Upper lobe of left lung (tissue), 6 donors: ENCODE measurements at places on chromosomes 7 and 10. TPM values are rescaled to one million over a fixed set of nuclear protein-coding genes. Genes with fewer than 3 reads are reported as not detected.

Gene C7orf57
- 11.4 TPM for total RNA-seq

DNA sequence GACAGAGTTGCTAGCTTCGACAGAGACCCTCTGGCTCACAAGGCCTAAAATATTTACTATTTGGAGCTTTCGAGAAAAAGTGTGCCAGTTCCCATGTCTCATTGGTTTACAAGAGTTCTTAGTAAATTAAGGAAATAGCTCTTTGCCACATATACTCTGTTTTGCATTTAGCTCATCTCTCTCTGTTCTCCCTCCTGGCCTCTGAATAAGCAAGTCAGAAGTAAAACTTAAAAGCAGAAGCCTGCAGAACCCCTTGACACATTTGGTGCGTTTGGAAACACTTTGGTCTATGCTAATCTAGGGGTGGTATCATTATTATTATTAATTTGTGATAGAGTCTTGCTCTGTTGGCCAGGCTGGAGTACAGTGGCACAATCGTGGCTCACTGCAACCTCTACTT is 6.4 kb downstream of the CARD11 start:
- H3K27me3 ChIP-seq, result no peaks in the 10 kb centered on the region
- H3K4me1 ChIP-seq, result no peaks in the 10 kb centered on the region
- H3K27ac ChIP-seq, result no peak overlapping the region
- no peak overlapping the region for H3K4me3 ChIP-seq

GRCh38 chr7:55500117-55500756 is 72.1 kb downstream of the VOPP1 start:
- no peak overlapping the region for H3K27ac ChIP-seq
- H3K36me3 ChIP-seq, result peaks cover 8% of the 10 kb centered on the region
- no peaks in the 10 kb centered on the region for H3K27me3 ChIP-seq
- no peak overlapping the region for H3K4me3 ChIP-seq

DNA sequence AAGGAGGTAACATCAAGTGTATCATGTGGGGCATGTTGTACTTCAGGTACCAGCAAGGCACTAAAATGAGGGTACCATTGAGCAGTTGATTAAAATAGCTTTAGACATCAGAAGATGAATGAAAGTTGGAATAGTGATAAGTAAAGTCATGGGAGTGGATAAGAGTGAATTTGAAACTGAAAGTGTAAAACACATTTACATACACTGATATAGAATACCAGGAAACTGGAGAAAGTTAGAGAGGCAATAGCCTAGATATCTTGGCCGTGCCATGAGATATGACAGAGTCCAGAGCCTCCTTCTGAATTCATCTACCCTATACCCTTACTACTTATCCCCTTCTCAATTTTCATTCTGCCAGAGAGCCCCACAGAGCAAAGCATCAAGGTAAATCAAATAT is 76.6 kb downstream of the GRM3 start:
- no peak overlapping the region for H3K27ac ChIP-seq
- DNase-seq, result no peak
- H3K4me3 ChIP-seq, result no peak overlapping the region
- no peaks in the 10 kb centered on the region for H3K27me3 ChIP-seq

Gene HOXA6
- 1.9 TPM for total RNA-seq

Gene HMX3
- total RNA-seq, result not detected

Gene H2BK1
- not detected for total RNA-seq

DNA sequence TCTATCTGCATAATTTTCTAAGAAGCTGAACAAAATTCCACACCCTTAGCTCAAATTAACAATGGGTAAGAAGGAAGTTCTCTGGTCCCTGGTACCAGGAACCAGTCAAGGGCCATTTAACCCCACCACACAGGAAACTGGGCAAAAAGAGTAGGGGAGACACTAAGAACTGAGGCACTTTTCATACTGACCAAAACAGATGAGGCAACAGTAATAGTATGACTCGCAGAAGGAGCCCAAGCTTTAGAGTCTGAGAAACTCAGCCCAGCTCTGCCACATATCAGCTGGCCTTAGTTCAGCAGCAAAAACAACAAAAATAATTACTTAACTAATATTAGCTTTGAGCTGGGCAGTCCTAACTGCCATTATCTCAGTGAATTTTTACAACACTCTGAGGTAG is 221.2 kb downstream of the FAM107B start:
- H3K27me3 ChIP-seq, result no peaks in the 10 kb centered on the region
- no peak overlapping the region for H3K4me3 ChIP-seq
- H3K27ac ChIP-seq, result peak overlapping the region; percentile 70
- H3K36me3 ChIP-seq, result no peaks in the 10 kb centered on the region
- no peak for DNase-seq
- peaks cover 40% of the 10 kb centered on the region for H3K4me1 ChIP-seq

DNA sequence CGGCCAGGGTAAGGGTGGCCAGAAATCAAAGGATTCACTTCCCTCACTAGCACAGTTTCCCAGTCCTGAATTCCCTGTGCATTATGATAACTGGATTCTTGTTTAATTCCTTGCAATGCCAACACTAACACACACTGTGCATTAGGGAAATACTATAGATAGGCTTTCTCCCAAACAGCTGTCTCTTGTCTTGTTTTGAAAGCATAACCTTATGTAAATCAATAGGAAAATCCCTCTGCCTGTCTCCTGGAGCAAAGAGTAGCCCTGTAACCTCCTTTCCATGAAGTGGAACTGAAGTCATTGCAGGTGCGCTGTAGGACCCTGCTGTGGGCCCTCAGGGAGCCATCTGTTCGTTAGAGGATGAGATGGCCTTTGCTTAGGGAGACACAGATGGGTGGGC is 82.8 kb upstream of the FAM171A1 start:
- H3K4me1 ChIP-seq, result no peaks in the 10 kb centered on the region
- no peak for DNase-seq
- H3K27me3 ChIP-seq, result no peaks in the 10 kb centered on the region

- no peaks in the 10 kb centered on the region for H3K36me3 ChIP-seq
- DNase-seq, result no peak
- no peaks in the 10 kb centered on the region for H3K4me1 ChIP-seq
- no peaks in the 10 kb centered on the region for H3K27me3 ChIP-seq
- no peak overlapping the region for H3K4me3 ChIP-seq
- no peak overlapping the region for H3K27ac ChIP-seq
Measured at GRCh38 chr7:36057323-36057722, 95.7 kb upstream of the EEPD1 start.

GRCh38 chr7:39265641-39266591 is 288.2 kb downstream of the POU6F2 start:
- H3K27ac ChIP-seq, result no peak overlapping the region
- DNase-seq, result no peak
- H3K4me1 ChIP-seq, result no peaks in the 10 kb centered on the region
- no peaks in the 10 kb centered on the region for H3K36me3 ChIP-seq
- no peak overlapping the region for H3K4me3 ChIP-seq

DNA sequence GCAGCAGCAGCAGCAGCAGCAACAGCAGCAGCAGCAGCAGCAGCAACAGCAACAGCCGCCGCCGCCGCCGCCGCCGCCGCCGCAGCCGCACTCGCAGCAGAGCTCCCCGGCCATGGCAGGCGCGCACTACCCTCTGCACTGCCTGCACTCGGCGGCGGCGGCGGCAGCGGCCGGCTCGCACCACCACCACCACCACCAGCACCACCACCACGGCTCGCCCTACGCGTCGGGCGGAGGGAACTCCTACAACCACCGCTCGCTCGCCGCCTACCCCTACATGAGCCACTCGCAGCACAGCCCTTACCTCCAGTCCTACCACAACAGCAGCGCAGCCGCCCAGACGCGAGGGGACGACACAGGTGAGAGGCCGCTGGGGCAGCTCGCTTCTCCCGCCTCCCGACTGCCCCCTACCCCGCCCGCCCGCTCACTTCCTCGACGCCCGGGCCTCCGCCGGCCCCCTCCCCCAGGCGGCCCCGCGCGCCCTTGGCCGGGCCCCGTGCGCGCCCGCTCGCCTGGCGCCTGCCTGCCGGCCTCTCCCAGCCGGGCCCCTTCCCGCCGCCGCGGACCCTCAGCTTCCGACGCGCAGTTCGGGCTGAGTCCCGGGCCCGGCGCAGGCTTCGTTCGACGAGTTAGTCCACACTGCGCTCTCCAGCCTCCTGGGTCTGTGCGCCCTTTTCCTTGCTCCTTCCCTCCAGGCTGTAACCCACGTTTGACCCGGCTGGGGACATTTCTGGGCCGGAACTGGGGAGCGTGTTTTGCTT is 882 bp downstream of the DLX6 start:
- peaks cover 23% of the 10 kb centered on the region for H3K4me1 ChIP-seq
- no peaks in the 10 kb centered on the region for H3K27me3 ChIP-seq
- H3K4me3 ChIP-seq, result peak overlapping the region; percentile 41
- peak; percentile 88 for DNase-seq

GRCh38 chr10:59060852-59061251 is 115.6 kb upstream of the PHYHIPL start:
- H3K4me1 ChIP-seq, result no peaks in the 10 kb centered on the region
- no peak overlapping the region for H3K4me3 ChIP-seq
- H3K36me3 ChIP-seq, result no peaks in the 10 kb centered on the region
- H3K27me3 ChIP-seq, result no peaks in the 10 kb centered on the region

Gene TMEM196
- total RNA-seq, result not detected

- no peaks in the 10 kb centered on the region for H3K4me1 ChIP-seq
- no peaks in the 10 kb centered on the region for H3K27me3 ChIP-seq
- no peak overlapping the region for H3K4me3 ChIP-seq
- H3K27ac ChIP-seq, result no peak overlapping the region
- no peak for DNase-seq
Measured at GRCh38 chr10:74870191-74870590, 43.8 kb downstream of the KAT6B start.

- H3K4me1 ChIP-seq, result peaks cover 27% of the 10 kb centered on the region
- H3K27me3 ChIP-seq, result no peaks in the 10 kb centered on the region
- DNase-seq, result no peak
- no peaks in the 10 kb centered on the region for H3K36me3 ChIP-seq
- H3K4me3 ChIP-seq, result no peak overlapping the region
Measured at GRCh38 chr7:116232920-116233319, 22.6 kb downstream of the TES start.

Gene MMD2
- not detected for total RNA-seq

- H3K4me1 ChIP-seq, result peaks cover 25% of the 10 kb centered on the region
- H3K27me3 ChIP-seq, result peaks cover 2% of the 10 kb centered on the region
- no peak overlapping the region for H3K4me3 ChIP-seq
- DNase-seq, result no peak
Measured at GRCh38 chr7:1661461-1661860, 8.6 kb upstream of the ELFN1 start.

Gene AMZ1
- total RNA-seq, result 16.6 TPM

GRCh38 chr10:75428434-75429158 is 2.8 kb upstream of the LRMDA start:
- no peaks in the 10 kb centered on the region for H3K27me3 ChIP-seq
- peaks cover 59% of the 10 kb centered on the region for H3K4me1 ChIP-seq
- peak; percentile 43 for DNase-seq
- H3K36me3 ChIP-seq, result no peaks in the 10 kb centered on the region
- no peak overlapping the region for H3K4me3 ChIP-seq

- no peak overlapping the region for H3K27ac ChIP-seq
- H3K4me1 ChIP-seq, result no peaks in the 10 kb centered on the region
- no peaks in the 10 kb centered on the region for H3K27me3 ChIP-seq
- no peaks in the 10 kb centered on the region for H3K36me3 ChIP-seq
Measured at GRCh38 chr7:125927556-125927955, 997.9 kb upstream of the POT1 start.

GRCh38 chr7:108345710-108346336 is 110.4 kb downstream of the NRCAM start:
- DNase-seq, result no peak
- H3K27me3 ChIP-seq, result no peaks in the 10 kb centered on the region
- H3K36me3 ChIP-seq, result no peaks in the 10 kb centered on the region

DNA sequence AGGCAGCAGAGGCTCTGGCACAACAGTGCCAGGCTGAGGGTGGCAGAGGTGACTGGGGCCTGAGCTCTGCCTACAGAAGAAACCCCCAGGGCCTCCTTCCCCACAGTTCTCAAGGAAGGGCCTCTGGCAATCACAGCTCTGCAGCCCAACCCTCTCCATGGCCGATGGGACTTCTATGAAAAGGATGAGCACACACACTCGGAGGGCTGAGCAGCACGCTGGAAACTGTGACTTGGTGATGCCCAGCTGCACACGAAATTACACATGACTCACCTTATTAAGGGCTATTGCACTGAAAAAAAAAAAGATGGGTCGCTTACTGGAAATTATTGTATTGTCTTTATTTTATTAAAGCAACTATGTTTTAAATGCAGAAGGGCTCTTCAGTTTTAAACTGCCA is 42.9 kb upstream of the LRRC18 start:
- H3K4me3 ChIP-seq, result no peak overlapping the region
- no peak overlapping the region for H3K27ac ChIP-seq
- H3K36me3 ChIP-seq, result no peaks in the 10 kb centered on the region

Gene C10orf62
- not detected for total RNA-seq

- no peaks in the 10 kb centered on the region for H3K27me3 ChIP-seq
- no peak overlapping the region for H3K4me3 ChIP-seq
- H3K36me3 ChIP-seq, result no peaks in the 10 kb centered on the region
- DNase-seq, result no peak
- peaks cover 7% of the 10 kb centered on the region for H3K4me1 ChIP-seq
Measured at GRCh38 chr10:127903789-127904188, 3.1 kb upstream of the PTPRE start.

Gene PTEN
- 84.3 TPM for total RNA-seq

Gene CFAP58
- 1.1 TPM for total RNA-seq

Gene SLC16A9
- not detected for total RNA-seq

Gene TRAPPC14
- total RNA-seq, result 24.3 TPM

- H3K4me1 ChIP-seq, result no peaks in the 10 kb centered on the region
- DNase-seq, result no peak
- no peak overlapping the region for H3K27ac ChIP-seq
- no peak overlapping the region for H3K4me3 ChIP-seq
- no peaks in the 10 kb centered on the region for H3K36me3 ChIP-seq
Measured at GRCh38 chr10:64316416-64316815, 795.2 kb downstream of the REEP3 start.

- H3K36me3 ChIP-seq, result no peaks in the 10 kb centered on the region
- peaks cover 16% of the 10 kb centered on the region for H3K4me1 ChIP-seq
- peak overlapping the region; percentile 48 for H3K27ac ChIP-seq
- DNase-seq, result no peak
- no peaks in the 10 kb centered on the region for H3K27me3 ChIP-seq
Measured at GRCh38 chr10:45580371-45581215, 92.0 kb downstream of the ZFAND4 start.

DNA sequence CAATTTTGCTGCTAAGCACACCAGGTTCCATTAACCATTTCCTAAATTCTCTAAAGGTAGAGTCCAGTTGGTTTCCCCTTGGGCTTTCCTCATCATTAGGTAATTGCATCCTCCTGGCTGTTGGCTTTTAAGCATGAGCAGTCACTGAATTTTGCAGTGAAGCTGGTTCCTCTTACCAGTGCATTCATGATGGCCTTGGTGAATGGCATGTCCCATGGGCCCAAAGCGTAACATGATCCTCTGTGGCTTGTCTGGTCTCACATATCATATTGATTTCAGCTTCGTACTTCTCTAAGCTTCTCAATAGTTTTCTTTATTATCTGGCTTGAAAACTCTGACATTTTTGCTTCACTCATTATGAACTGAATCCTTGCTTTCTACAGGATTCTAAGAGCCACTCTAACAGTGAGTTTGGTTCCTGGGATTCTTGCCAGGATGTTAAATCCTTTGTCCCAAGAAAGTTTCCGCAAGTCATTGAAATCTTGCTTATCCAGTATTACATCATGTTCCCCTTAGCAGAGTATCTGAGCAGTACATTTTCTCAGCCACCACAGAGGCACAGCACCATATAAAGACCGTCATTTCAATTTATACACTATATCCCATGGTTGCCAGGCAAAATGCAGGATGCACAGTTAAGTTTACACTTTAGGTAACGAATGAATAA is 134.2 kb downstream of the PTN start:
- H3K4me1 ChIP-seq, result no peaks in the 10 kb centered on the region
- H3K27me3 ChIP-seq, result no peaks in the 10 kb centered on the region
- H3K4me3 ChIP-seq, result no peak overlapping the region
- H3K36me3 ChIP-seq, result no peaks in the 10 kb centered on the region
- no peak overlapping the region for H3K27ac ChIP-seq

Gene DYDC2
- total RNA-seq, result 13.7 TPM
